Endothelial cell of coronary artery (primary cell): ENCODE measurements at places on chromosomes 1 and 21. TPM values are rescaled to one million over a fixed set of nuclear protein-coding genes. Genes with fewer than 3 reads are reported as not detected.

ZNF648 gene
- not detected in 2 replicates for total RNA-seq

FTCD gene
- total RNA-seq = 0.09 and 0.18 TPM in 2 replicates

MYCL gene
- 0.94 and 2.8 TPM in 2 replicates for total RNA-seq

LAD1 gene
- total RNA-seq = not detected in 2 replicates

GIPC2 gene
- total RNA-seq = 18.6 and 23.3 TPM in 2 replicates

DCLRE1B gene
- 2.1 and 2.2 TPM in 2 replicates for total RNA-seq

HSPA6 gene
- total RNA-seq = 0.18 and 0.75 TPM in 2 replicates

TINAGL1 gene
- 336 and 343 TPM in 2 replicates for total RNA-seq

KCNC4 gene
- total RNA-seq = 4.9 and 5.1 TPM in 2 replicates

CNST gene
- total RNA-seq = 10.6 and 14.3 TPM in 2 replicates

RPS6KA1 gene
- 5.9 and 11.2 TPM in 2 replicates for total RNA-seq

PODN gene
- total RNA-seq = 0.45 and 1.4 TPM in 2 replicates

LCE1F gene
- total RNA-seq = not detected in 2 replicates

PANK4 gene
- total RNA-seq = 20.1 and 26.5 TPM in 2 replicates

SEMA6C gene
- 8.9 and 11.3 TPM in 2 replicates for total RNA-seq

CCDC181 gene
- total RNA-seq = 0.09 TPM in 2 replicates
